ENCODE measurements at places on chromosomes 16 and 17. TPM values are rescaled to one million over a fixed set of nuclear protein-coding genes. Genes with fewer than 3 reads are reported as not detected.

TSR1 gene
- 30.6 TPM for polyA plus RNA-seq

ZNF174 gene
- polyA plus RNA-seq: 15.2 TPM

NKD1 gene
- polyA plus RNA-seq: 22.5 TPM

TP53TG3 gene
- not detected for polyA plus RNA-seq

CD68 gene
- polyA plus RNA-seq: 48.9 TPM

CFAP97D1 gene
- polyA plus RNA-seq: 0.16 TPM

SOX15 gene
- polyA plus RNA-seq: 17.2 TPM

HS3ST3B1 gene
- 7.8 TPM for polyA plus RNA-seq

MMP25 gene
- polyA plus RNA-seq: 10.5 TPM

KRTAP4-1 gene
- not detected for polyA plus RNA-seq

CDH1 gene
- polyA plus RNA-seq: 23.6 TPM

KRT40 gene
- 0.27 TPM for polyA plus RNA-seq

EXOC3L1 gene
- polyA plus RNA-seq: 5.5 TPM

HCRT gene
- polyA plus RNA-seq: not detected

KRTAP16-1 gene
- not detected for polyA plus RNA-seq

FBXW10 gene
- 0.51 TPM for polyA plus RNA-seq

RHBDL3 gene
- 43.7 TPM for polyA plus RNA-seq

MEOX1 gene
- polyA plus RNA-seq: 0.35 TPM

CTRB1 gene
- 0.24 TPM for polyA plus RNA-seq

ALDH3A2 gene
- 62.6 TPM for polyA plus RNA-seq

KRTAP4-4 gene
- not detected for polyA plus RNA-seq

DNA sequence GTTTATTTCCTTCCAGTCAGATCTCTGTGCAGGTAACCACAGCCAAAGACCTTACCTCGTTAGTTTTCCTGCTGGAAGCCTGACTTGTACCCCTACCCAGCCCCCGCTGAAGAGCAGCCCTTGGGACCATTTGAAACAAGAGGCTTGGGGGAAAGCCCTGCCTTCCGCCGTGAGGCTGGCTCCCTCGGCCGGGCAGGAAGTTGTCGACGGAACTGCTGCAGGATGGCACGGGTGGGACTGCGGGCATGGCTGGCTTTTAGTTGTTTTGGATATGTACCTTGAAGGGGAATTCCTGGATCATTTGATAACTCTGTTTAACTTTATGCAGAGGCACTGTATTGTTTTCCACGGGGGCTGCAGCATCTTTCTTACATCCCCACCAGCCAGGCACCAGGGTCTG lies 49.0 kb upstream of the ENDOV start:
- no peak for DNase-seq

GRCh38 chr16:10332241-10332640 lies 53.6 kb upstream of the ATF7IP2 start:
- no peak for DNase-seq

GRCh38 chr16:74766729-74767128 lies 7.9 kb downstream of the FA2H start:
- no peak for DNase-seq

GRCh38 chr17:71757156-71757555 lies 363.7 kb upstream of the SOX9 start:
- no peak for DNase-seq

DNA sequence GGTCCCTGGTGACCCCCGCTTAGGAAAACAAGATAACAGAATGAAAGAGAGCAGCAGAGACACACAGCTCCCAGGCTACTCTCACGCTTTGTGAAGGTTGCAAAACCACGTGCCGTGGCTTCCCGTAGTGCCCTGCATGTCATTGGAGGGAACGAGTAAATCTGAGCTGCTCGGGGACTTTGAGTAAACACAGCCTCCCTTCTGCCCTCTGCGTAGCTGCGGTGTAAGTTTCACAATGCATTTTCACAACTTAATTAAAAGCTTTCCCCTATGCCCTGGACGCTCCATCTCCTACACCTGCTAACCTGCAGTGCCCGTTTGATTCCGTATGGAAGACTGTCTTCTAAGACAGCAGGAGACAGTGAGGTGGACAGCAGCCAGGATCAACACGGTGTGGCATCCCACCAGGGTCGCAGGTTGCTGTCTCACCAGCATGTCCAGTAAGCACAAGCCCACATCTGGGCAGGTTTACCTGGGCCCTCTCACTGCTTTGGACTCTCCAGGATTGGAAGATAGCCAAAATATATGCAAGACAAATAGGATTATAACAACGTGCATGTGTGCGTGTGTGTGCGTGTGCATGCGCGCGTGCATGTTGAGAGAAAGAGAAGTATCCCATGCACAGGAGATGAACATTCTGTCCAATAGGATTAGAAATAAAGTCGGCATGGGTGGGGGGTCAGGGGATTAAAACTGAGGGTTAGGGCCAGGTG lies 116.4 kb upstream of the RCVRN start:
- no peak for DNase-seq

GRCh38 chr16:71645450-71645849 lies 19.5 kb downstream of the MARVELD3 start:
- DNase-seq: no peak

DNA sequence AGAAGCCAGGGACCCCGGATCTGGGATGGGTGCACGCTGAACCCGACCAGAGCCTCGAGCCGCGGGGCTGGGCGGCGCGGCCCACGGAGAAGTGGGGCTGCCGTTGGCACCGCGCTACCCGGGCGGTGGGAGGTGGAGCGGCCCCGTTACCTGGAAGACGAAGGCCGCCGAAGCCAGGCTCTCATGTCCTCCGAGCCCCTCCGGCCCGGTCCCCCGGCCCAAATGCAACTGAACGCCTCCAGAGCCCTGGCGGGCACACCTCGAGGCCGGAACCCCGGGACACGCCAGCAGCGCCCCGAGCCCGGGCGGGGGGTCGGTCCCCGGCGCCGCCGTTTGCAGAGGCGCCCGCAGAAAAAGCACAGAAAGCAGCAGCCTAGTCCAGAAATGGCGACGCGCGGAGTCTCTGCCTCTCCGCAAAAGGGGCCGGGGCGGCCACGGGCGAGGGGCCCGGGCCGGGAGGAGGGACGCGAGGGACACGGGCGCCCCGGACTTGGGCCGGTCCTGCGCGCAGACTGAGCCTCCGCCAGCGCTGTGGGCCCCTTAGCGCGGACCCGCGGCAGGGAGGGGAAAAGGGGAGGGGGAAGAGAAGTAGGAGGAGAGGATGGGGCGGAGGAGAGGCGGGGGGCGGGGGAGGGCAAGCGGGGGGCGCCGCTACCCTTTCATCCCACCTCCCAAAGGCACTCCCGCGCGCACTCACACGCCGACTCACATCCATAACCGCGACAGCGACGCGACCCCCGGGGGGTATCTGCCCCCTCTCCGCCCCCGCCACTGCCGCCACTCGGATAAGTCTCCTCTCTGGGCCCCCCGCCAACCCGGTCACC lies 1.4 kb downstream of the AXIN2 start:
- no peak for DNase-seq

DNA sequence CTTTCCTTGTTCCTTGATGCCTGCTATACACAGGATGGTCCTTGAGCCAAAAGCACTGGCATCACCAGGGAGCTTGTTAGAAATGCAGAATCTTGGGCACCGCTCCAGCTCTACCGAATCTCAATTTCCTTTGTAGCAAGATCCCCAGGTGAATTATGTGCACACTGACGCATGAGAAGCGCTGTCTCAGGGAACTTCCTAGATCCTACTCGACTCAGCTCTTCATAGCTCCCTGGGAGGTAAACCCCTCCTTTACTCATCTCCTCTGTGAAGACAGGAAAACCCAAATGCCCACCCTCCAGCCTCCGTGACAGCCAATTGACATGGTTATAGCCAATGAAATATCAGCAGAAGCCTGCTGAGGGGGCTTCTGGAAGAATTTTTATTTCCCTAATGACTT lies 4.1 kb downstream of the USP31 start:
- peak; percentile 58 for DNase-seq

- no peak for DNase-seq
Observed at GRCh38 chr17:57724026-57724728, 20.9 kb downstream of the CCDC182 start.

DNA sequence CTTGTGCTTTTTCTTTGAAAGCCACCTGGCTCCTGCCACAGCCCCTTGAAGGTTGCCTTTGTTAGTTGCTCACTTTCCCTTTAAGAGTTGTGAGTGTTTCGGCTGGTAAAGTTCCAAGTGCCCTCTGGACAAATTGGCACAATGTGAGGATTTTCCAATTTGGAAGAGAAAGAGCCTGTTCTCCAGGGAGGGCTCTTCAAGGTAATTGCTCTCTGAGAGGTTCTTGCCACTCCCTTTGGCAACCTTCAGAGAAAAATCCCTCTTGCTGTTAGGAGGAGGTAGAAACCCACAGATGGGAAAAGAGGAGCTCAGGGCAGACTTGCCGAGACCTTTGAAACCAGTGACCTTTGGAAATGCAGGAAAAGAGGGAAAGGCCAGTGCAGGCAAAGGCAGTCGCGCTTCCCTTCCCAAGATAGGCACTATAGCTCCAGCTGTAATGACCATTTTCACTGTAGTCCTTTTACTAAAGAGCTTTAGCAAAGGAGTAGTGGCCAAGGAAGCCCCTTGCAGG lies 49.0 kb upstream of the AKAP1 start:
- no peak for DNase-seq

DNA sequence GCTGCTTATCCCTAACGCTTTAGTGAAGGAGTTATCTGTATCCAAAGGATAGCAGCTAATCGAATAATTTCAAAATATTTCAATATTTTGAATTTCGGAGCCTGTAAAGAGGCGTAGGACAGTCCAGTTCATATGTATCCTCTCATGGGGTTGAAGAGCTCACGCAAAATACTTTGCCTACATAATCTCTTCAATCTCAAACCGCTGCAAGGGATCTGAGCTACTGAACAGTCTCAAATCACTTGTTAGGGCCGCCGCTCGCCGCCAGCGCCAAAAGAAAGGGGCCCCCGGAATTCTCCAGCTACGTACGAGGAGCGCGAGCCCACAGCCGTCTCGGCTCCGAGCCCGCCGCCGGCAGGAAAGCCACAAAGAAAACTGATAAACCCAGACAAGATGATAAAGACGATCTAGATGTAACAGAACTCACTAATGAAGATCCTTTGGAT lies 601 bp upstream of the RFWD3 start:
- peak; percentile 2 for DNase-seq

- no peak for DNase-seq
Observed at GRCh38 chr17:19464031-19465026, 53.3 kb downstream of the RNF112 start.

GRCh38 chr16:138049-138417 lies 440 bp downstream of the NPRL3 start:
- DNase-seq: peak; percentile 43

DNA sequence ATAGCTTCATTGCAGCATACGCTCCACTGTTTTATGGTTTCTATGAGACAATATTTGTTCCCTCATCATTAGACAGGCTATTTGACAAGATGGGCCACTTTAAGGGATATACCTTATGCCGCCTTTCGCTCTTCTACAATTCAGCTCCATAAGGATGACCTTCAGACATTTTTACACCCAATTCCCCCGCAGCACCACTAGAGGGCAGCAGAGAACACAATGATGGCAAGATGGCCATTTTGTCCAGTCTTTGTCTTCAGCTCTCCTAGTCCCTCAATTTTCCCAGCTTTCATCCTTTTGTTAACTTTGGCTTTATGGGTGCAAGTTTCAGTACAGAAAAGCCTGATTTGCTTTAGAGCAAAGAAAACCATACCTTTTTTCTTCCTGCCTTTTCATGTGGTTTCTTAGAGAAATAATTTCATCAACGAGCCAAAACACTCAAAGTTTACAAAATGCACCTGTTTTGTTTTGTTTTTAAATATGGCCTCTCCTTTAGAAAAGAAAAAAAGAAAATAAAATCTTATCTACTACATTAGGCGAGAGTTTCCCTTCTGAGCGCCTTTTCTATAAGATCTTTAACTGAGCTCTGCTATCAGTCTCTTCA lies 355.3 kb downstream of the TOX3 start:
- peak; percentile 80 for DNase-seq

GRCh38 chr16:63945806-63946205 lies 1176.1 kb downstream of the CDH11 start:
- DNase-seq: no peak

- no peak for DNase-seq
Observed at GRCh38 chr17:42684929-42685556, 2.7 kb downstream of the CNTNAP1 start.

GRCh38 chr17:40283662-40284061 lies 4.0 kb upstream of the CDC6 start:
- no peak for DNase-seq

GRCh38 chr17:69773081-69773480 lies 301.9 kb upstream of the KCNJ16 start:
- DNase-seq: no peak

DNA sequence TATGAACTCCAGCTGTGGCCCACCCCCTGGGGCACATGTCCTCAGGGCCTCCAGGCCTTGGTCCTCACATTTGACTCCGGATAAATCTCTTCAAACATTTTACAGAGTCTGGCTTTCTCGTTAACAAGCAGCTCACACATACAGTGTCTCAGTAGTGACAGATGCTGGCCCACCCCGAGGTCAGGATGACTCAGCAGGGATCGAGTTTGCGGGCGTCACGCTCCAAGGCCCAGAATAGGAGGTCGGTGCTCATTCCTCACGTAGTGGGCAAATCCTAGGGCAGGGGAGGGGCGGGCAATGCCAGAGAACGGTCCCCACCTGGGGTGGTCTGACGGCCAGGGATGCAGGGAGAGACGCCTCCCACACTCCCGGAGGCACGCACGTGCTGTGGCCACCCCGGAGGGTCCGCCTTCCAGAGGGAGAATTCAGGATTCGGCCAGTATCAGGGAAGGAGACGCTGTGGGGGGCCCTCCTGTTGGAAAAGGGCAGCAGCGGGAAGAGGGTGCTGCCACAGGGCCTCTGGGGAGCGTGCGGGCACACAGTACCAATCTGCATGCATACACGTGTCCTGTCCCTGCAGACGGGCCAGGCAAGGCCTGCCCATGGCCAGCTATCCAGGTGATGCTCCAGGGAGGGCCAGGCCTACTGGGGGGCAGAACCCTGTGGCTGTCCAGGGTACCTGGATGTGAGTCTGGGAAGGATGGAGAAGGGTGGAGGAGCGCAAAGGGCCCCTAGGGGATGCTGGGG lies 8.6 kb downstream of the SLC7A5 start:
- DNase-seq: no peak

DNA sequence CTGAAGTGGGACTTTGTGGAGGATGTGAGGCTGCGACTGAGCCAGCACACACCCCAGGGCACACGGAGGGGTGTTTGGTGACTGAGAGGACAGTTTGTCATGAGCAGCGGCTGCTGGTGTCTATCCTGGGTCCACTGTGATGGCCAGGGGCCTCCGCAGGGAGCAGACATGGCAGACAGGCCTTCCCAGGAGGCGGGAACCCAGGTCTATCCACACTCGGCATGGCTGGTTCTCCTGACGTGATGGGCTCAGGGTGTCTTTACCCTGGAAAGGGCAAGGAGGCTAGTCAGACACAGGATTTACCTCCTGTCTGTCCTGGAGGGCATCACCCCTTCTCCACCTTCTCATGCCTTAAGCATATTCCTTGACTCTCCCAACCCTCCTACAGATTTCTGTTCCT lies 671 bp upstream of the CD300C start:
- DNase-seq: no peak

- peak; percentile 70 for DNase-seq
Observed at GRCh38 chr16:58501242-58502131, 1.5 kb downstream of the NDRG4 start.

- DNase-seq: no peak
Observed at GRCh38 chr17:4956493-4957061, 5.7 kb downstream of the ENO3 start.

All from spinal cord (tissue), 10 donors.